ENCODE measurements at places on chromosomes 11 and 22.

DNA sequence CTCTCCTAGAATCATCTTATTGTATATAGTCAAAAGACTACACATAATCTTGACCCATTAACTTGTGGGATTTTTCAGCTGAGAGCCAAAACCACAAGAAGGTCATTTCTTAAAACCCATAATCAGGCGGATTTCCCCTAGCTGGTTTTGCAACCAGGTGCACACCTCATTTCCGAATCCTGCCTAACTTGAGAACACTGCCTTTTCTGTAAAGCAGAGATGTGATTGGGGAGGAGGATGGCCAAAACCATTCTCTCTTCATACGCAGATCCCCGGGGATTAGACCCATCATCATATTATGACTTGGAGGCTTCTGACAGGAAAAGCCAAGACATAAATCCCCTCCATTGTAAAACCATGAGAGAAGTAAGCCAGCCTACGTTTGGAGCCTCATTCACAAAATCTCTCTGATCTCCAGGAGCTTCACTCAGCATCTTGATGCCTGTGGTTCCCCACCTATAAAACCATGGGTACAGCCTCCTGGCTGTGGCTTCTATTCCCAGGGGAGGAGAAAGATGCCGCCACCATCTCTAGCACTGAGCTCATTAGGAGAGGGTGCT lies 191.3 kb downstream of the KIF18A start:
- no peak for DNase-seq

GRCh38 chr11:122721964-122722266 lies 66.4 kb downstream of the UBASH3B start:
- DNase-seq = no peak

DNA sequence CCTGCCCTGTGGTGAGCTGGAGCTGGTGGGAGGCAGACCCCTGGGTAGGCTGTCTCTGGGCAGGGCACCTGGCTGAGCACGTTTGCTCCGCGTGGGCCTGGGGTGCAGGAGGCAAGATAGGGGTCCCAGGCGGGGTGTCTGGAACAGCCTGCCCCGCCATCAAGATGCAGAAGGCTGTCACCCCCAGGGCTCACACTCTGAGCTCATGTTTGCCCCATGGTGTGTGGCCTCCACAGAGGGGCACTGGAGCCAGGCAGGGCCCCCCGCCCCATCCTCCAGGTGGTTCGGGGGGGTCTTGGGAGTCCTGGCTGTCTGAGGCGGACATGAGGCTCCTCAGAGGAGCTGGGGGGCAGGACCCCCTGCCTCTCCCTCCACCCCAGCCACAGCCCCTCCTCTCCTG lies 28.9 kb upstream of the CARS1 start:
- DNase-seq = no peak

- no peak for DNase-seq
Measured at GRCh38 chr11:28491431-28491830, 383.2 kb downstream of the METTL15 start.

GRCh38 chr11:95595973-95596489 lies 193.6 kb downstream of the FAM76B start:
- DNase-seq = no peak

DNA sequence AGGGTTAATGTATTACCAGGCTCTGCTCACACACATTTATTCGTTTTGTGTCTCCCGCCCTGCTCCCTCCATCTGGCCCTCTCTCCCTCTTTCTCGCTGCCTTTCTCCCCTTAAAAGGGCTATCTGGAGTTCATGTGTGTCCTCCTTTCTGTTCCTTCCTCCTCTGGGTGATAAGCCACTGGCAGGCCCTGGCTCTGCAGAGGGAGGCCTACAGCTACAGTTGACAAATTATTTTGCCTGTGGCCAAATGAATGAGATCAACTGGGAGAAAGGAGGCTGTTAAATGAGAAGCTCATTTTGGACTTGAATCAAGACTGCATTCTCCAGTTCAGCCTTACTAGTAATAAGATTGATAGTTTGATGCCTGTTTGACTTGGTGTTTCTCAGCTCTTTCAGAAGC lies 17.5 kb upstream of the OPCML start:
- DNase-seq = no peak

- no peak for DNase-seq
Measured at GRCh38 chr11:76318744-76319384, 62.1 kb downstream of the THAP12 start.

DNA sequence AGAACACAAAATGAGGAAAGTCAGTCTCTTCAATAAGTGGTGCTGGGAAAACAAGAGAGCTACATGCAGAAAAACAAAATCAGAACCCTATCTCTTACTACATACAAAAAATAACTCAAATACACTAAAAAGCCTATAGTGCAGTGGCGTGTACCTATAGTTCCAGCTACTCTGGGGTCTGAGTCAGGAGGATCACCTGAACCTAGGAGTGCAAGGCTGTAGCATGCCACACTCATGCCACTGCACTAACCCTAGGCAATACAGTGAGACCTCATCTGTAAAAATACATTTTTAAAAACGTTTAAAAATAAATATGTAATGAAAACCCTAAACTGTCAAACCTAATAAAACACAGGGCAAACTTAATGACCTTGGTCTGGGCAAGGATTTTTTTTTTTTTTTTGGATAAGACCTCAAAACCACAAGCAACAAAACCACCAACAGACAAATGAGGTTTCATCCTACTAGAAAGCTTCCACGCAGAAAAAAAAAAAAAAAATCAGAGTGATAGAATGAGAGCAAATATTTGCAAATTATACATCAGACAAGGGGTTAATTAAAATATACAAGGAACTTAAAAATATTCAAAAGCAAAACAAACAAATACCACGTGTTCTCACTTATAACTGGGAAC lies 35.2 kb downstream of the XKR3 start:
- DNase-seq = no peak

DNA sequence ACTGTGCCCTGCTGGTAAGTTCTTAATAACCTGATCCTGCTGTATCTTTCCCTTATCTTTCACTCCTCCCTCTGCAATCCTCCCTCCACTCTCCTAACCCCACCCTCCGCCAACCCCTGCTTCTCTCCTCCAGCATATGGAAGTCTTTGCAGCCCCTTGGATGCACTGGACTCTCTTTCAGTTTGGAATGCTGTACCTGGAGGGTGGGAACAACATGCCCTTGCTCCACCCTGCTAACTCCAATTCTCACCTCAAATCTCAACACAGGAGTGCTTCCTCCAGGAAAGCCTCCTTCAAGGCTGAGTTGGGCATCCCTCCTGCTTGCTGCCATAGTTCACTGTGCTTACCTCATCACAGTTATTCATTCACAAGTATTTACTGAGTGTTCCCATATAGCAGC lies 52.8 kb upstream of the LDLRAD3 start:
- DNase-seq = no peak

DNA sequence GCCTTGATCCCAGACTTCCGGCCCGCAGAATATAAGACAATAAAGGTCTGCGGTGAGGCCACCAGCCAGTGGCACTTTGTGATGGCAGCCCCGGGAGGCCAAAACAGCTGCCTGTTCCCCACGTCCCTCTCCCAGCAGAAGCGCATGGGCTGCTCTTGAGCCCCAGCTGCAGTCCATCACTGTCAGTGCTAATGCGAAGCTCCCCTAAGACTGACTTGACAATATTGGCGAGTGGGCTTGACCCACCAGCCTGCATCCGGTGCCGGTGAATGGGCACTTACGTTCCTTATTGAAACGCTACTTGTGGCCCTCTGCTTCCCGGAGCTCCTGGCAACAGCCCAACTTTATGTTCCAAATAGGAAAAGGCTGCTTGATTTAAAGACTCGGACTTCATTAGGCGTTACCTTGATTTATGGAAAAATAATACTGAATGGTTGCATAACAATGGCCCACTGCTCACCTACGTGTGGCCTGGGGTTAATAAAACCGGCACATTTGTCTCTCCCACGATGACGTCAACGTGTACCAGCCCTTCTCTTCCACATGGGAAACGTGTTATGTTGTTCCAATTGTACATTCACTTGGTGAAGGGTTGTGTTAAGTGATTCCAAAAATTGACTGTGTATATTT lies 93.4 kb upstream of the SEPTIN5 start:
- no peak for DNase-seq

- DNase-seq = no peak
Measured at GRCh38 chr11:86940122-86940777, 14.9 kb downstream of the FZD4 start.

GRCh38 chr11:120182372-120182771 lies 28.5 kb upstream of the OAF start:
- no peak for DNase-seq

- DNase-seq = no peak
Measured at GRCh38 chr11:7523416-7524210, 9.8 kb downstream of the PPFIBP2 start.

- DNase-seq = no peak
Measured at GRCh38 chr11:94032725-94033124, 11.6 kb downstream of the HEPHL1 start.
